Pancreas (tissue), 10 donors: ENCODE measurements at places on chromosomes 4 and X.

DNA sequence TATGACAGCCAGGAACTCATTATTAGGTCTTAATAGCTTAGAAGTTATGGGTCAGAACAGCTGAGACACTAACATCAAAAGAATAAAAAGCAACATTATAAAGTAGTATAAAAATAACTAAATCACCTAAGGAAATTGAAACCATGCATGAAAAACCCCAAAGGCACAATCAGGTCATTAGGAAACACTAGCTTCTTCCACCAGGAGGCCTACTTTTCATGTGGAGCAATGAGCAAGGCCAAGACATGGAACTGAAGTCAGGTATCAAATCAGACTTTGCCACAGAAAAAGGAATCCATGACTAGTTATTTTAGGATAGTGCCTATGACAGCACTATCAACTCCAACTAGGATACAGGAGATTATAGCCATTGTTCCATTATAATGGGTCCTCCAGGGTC lies 7.9 kb downstream of the HUWE1 start:
- no peak for DNase-seq

DNA sequence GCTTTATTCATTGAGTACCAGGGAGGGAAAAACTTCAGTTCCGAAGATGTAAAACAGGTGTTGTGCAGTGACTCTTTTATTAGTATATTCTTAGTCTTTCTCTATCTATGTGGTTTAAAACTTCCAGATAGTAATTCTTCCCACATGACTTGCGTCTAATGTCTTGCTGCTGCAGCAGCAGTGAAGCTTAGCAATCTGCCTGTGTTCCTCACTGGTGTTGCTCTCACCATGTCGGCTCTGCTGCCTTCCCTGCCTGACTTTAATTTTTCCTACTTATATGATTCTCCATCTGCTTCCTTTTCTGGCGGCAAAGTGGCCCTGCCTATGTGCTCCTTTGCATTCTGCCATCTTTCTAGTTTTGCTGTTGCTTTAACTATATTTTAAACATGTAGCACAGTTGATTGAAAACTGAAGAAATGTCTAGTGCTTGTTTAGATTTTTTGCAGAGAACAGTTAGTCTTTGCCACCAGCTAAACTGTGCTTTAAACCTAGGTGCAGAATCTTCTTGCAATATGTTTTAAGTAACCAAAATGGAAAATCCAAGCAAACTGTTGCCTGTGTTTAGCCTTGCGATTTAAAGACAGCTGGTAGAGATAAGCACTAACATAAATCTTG lies 1934.2 kb upstream of the IGFBP7 start:
- DNase-seq = no peak

DNA sequence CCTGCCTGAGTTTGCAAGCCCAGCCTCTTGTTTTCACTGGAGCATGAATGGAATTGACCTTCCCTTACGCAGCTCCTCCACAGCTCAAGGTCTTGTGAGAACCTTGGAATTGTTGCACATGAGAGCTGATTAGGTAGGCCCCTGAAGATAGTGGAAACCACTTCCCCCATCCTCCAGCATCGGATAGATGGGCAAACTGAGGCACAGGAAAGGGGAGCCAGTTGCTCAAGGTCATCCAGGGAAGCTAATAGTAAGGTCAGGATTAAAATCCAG lies 27.2 kb downstream of the PJA1 start:
- no peak for DNase-seq

DNA sequence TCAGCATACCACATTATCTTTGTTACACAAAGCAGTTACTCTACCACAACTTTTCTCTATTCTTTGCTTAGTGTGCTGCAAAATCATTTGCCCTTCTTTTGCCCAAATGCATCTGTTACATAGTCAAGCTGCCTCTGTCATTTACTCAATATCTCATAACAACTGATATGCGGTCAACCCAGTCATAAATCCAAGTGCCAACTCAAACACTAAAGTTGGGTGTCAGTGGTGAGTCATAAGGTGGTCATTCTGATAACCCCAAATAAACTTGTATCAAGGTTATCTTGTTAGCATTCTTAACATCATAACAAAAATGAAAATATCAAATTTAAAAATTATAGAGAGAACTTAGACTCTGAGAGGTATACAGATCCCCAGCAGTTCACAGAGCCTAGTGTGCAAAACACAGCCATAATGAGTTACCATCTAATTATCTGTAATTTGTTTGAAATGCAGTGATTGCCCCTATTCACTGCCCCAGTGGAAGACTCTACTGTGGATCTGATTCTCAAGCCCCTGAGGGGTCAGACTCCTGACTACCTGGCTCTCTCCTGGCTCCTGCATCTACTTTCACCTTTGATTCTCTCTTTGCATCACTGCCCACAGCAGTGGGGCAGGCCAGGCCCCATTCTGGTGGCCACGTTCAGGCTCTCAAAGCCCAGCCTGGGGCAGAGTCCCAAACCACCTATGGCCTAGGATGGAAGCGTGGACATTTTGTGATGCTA lies 29.2 kb downstream of the TBC1D9 start:
- DNase-seq = peak; percentile 11

GRCh38 chr4:113292371-113293042 lies 243.1 kb downstream of the ANK2 start:
- DNase-seq = no peak

DNA sequence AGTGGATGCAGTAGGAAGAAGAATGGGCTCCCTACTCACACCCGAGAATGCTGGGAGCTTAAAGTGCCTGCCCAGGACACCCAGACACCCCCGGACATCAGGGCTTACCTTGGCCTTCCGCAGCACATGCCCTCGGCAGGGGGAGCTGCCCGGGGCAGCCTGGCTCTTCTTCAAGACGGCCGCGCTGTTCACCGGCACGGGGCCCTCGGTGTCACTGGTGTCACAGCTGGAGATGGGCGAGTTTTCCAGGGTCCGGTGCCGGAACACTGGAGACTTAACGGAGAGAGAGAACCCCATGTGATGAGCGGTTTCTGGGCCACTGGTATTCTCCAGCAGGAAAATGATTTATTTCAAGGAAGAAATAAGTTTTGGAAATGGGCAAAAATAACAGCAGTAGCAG lies 170.9 kb downstream of the AFAP1 start:
- no peak for DNase-seq
